ENCODE measurements at places on chromosomes 2 and 18. TPM values are rescaled to one million over a fixed set of nuclear protein-coding genes. Genes with fewer than 3 reads are reported as not detected.

Gene NT5DC4
- not detected for total RNA-seq

Gene ALK
- total RNA-seq: under 0.01 TPM

Gene SIX3
- total RNA-seq: not detected

Gene HJURP
- total RNA-seq: 2.4 TPM

Gene TSPYL6
- total RNA-seq: not detected

Gene TTN
- total RNA-seq: under 0.01 TPM

Gene CCL20
- 0.28 TPM for total RNA-seq
